Activated naive CD4-positive, alpha-beta T cell treated with anti-CD3 and anti-CD28 coated beads, Interleukin-2, amount 50 U/mL, for 16 hours (primary cell): ENCODE measurements at places on chromosomes 12 and 14.

DNA sequence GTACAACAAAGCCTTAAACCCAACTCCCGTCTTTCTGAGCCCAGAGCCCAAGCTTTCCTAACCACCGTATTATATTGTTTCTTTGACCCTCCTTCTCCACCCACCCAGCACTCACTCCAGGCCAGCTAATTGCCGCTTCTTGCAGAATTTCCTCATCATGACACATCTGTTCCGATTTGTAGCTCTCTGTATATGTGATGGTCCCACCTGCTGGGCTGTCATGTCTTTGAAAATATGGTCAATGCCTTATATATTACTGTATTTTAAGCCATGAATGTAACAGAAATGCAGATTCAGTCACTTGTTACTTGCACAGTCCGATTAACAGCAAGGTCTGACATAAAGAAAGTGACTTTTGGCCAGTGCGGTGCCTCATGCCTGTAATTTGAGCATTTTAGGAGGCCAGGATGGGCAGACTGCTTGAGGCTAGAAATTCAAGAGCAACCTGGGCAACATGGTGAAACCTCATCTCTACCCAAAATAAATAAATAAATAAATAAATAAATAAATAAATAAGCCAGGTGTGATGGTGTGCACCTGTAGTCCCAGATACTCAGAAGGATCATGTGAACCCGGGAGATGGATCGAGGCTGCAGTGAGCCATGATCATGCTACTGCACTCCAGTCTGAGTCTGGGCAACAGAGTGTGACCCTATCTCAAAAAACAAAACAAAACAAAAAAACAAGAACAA lies 359.8 kb downstream of the ATP23 start:
- DNase-seq, result no peak

DNA sequence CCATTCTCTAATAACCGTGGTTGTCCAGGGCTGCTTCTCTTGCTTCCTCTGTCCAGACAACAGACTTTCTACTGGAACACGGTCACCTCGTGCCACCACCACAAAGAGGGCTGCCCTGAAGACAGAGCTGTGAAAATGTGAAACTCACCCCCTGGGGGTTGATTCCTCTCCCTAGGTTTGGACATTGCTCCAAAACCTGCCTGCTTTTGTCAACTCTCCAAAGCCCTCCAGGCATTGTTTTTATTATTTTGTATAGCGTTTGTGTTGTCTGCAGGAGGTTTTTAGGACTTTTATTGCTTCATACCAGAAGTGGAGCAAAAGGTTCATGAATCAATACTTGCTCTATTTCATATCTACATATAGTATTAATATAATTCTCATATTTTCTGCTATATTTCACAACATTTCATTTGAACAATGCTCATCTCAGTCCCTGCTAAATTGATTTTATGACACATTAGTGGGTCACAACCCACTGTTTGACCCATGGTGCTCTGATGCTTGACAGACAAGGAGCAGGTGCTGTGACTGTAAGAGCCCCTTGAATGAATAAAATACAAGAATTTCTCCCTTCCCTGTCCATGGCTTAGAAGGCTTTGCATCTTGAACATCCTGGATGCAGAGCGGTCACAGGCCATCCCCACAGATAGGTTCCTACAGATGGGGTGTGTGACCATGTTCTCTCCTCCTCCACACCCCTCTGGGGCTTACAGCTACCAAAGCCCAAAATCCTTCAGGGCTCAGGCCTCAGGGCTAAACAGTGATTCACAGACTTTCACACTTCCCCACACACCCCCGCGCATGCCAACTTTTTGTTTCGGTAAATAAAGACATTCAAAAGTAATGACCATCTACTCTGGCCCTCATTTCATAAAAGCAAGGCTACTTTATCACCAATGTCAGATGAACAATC lies 20.6 kb upstream of the EML1 start:
- no peak for DNase-seq

- no peak for DNase-seq
Observed at GRCh38 chr12:108016022-108016564, 113.0 kb upstream of the WSCD2 start.

- no peak for DNase-seq
Observed at GRCh38 chr12:1647285-1647669, 18.2 kb downstream of the WNT5B start.

DNA sequence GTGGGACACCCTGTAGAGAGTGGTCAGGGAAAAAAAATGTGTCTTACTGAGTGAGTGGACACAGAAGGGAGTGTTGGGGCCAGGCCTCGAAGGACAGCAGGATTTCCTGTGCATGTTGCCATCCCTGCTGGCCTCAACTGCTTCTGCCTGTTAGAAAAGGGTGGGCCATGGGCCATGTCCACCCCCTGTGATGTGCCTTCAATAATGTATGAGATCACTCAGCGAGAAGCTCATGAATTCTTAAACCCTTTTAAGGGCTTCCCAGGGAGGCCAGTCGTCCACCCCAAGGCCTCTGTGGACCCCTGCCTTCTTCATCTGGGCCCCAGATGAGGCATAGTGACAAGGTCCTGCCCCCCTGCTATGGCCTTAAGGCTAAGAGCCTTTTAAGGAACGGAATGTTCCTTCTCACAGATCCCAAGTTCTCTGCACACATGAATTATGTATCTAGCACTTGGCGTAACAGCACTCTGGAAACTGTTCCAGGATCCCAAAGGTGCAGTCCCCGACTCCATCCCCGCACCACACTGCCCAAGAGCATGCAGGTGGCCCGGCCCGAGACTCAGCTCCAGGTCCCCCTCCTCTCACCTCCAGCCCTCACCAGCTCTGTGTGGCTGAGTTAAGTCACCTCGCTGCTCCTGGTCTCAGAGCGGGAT lies 8.9 kb upstream of the C14orf132 start:
- no peak for DNase-seq

DNA sequence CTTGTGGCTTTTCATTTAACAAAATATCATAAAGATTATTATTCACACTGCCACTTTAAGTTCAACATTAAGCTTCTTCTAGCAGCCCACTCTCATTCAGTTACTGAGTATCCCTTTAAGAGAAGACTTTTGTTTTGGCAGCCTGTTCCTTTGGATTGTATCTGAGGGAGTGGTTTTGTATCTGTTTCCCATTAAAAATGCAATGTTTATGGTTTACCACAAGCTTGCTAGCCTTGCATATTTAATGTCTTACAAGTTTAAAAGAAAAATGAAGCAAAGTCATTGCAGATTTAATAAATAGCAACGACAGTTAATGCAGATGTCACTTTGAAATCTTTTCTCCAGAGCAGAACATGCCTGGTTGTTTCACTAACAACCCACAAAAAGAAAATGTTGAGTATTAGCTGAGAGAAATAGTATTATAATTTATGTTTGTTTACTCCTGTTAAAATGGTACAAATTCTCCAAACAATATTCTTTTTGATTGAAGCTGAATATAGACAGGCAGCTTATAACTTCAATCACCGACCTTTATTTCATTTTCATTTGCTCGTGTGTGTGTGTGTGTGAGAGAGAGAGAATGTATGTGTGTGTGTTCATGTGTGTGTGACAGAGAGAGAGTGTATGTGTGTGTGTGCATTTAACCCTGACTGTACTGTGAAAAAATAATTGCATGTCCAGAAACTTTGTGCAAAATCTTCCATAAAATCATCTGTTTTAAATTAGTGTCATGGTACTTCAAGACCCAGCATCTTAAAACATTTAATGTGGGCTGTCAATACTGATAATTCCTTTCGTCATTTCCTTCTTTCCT lies 1.8 kb downstream of the DCN start:
- no peak for DNase-seq

GRCh38 chr12:20028033-20028432 lies 340.3 kb upstream of the PDE3A start:
- DNase-seq, result no peak

DNA sequence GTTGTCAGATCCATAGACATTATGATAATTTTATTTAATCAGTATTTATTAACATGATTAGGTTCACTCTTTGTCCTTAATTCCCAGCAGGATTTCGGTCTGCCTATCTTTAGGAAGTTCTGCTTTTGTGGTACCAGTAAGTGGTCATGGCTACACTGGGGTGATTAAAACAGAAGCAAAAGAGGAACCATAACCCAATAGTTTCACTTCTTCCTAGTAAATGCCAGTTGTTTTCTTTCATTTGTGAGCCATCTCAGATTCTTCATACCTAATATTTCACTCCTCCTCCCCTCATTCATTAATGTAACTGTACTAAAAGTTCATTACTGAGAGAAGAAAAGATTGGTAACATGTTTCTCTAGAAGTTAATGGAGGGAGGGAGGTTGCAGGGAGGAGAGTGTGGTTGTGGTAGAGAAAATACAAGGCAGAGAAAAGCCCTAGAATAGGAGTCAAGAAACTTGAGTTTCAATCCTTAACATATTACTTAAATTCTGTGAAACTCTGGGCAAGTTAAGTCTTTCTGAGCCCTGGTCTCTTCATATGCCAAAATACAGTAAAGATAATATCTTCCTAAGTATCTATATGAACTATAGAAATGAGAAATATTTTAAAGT lies 101.2 kb downstream of the PEBP1 start:
- DNase-seq, result no peak
